ENCODE measurements at places on chromosomes 3 and 15.

- DNase-seq = no peak
Measured at GRCh38 chr3:52792413-52792812, 2.2 kb upstream of the ITIH3 start.

DNA sequence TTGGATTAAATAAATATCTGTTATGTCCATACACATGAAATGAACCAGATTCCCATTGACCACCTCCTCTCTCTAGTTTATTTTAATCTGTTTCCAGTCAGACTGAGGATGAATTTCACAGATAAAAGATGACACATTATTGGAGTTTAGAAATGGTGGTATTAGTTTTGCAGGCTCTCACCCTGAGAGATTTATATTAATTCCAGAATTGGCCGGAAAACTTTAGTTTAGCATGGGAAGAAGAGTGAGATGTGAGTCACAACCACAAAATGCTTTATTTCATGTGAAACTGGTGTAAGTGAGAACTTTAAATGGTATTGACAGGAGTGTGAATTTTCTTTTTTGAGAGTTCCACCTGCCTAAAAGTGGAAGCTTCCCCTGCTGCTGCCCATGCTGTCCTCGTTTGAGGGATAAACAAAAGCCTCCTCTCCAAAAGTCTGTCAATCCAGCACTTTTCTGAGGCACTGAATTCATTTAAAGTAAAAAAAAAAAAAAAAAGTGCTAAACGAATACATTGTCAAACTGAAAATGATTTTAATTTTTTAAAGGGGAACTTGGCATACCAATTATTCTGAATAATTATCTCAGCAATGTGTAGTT is 65.1 kb upstream of the EPHA3 start:
- DNase-seq = no peak

DNA sequence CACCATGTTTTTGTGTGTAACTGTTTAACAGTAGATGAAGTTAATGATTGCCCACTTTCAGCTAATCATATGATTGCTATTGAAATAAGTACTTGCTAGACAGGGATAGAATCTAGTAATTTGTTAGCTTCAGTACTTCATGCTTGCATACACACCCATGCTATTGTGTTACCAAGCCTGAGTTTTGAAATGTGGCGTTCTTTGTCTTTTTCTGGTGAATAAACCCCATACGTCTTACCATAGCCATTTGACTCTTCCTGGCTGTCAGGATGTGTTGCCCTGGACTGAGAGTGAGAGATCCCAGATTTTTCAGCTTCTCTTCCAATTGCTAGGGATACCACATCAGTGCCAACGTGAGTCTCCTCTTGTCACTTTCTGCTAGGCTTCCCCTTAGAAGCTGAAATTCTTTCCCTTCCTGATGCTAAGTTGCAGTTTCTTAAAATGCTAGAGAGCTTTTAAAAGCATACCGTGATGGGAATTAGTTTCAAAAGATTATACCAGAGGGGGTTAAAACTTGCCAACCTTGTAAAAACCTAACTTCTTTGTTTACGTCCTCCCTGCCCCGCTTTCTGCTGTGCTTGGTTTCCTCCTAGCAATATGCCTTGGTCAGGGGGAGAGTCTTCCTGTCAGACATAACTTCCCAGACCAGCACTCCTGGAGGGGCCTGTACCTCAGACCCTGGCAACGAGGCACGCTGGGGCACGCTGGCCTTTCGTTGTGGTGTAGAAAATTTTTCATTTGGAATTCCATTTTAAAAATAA is 62.9 kb upstream of the ULK4 start:
- DNase-seq = no peak

DNA sequence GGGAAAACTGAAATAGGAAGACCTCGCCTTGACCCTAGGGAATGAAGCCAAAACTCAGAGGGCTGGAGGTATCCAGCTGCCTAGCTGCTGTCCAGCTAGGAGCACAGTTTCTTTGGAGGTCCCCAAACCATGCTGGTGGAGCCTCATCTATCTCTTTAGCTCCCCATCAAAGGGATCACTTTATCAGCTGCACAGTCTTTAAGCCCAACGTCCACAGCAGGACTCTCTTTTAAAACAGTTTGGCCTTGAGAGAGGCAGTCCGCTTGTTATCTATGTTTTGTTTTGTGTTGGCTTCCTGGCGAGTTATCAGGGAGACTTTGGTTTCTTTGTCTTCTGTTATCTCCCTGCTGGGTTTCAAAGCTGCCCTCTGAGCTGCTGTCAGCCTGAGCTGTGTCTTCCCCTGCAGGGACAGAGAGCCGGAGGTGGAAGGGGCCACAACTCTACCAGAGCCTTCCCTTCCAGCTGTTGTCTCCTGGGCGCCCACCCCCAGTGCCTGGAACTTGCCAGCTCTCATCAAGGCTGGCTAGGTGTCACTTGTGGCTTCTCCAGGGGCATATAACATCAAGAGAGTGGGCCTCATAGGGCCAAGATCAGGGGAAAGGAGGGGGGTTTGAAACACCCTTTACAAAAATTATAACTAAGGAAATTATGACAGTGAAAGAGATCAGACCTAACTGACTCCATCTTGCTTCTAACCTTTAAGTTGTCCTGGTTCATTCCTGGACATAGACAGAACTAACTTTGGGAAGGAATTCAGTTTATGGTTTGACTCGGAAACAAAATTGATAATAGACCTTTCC is 61.4 kb upstream of the C15orf39 start:
- no peak for DNase-seq

GRCh38 chr3:64593350-64593749 is 94.5 kb downstream of the ADAMTS9 start:
- DNase-seq = no peak

DNA sequence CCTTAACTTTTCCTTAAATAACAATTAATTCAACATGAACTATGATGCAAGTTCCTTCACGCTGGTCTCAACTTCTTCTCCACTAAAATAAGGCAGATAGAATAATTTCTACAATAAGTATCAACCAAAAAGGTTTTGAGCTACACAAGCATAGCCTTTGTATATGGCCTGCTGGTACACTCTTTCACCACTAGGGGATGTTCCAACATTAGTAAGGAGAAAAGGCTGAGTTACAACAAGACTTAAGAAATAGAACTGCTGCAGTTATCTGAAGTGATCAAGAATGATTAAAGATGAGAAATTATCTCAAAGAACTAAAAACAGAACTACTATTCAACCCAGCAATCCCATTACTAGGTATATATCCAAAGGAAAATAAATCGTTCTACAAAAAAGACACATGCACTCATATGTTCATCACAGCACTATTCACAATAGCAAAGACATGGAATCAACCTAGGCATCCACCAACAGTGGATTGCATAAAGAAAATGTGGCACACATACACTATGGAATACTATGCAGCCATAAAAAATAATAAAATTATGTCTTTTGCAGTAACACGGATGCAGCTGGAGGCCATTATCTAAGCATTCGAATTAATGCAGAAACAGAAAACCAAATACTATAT is 14.4 kb downstream of the ATP13A3 start:
- DNase-seq = no peak

DNA sequence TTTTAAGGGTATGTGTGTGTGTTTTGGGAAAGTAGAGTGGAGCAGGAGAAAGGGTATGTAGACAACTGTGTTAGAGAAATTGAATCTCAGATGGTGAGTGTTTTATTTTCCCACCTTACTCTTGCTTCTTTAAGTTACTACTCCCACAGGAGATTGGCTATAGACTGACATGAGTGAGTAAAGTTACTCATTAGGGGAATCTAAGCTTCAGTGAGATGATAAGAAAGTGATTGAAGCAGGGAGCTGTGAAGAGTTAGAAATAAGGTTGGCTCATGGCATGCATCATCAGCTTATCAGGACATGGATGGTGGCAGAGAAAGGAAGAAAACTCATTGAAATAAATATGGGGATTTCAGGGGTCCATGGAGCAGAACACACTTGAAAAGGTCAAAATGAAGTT is 88.9 kb downstream of the MBNL1 start:
- DNase-seq = no peak

DNA sequence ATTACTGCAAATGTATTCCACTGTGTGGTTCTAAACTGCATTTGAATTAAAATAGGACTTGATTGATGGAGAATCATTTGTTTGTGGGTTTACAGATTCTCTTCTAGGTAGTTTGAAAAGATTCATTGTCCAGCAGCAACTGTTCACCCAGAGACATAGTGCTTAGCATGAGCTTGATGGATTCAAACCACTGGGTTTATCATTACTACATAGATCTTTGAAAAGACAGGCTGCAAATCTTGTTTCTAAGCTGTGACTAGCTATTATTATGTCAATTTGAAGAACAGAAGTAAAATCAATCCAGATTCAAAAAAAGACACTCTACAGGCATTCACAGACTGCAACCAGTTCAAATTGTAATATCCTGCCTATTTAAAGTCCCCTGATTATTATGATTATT is 49.8 kb downstream of the MBNL1 start:
- no peak for DNase-seq

All from activated T-helper 1 cell treated with Interleukin-2 at 50 U/mL for 16 hours (primary cell).